Hematopoietic multipotent progenitor cell (in vitro differentiated cells): ENCODE measurements at places on chromosomes 1 and 21. TPM values are rescaled to one million over a fixed set of nuclear protein-coding genes. Genes with fewer than 3 reads are reported as not detected.

- DNase-seq = no peak
Measured at GRCh38 chr1:14970115-14970798, 183.3 kb upstream of the TMEM51 start.

DNA sequence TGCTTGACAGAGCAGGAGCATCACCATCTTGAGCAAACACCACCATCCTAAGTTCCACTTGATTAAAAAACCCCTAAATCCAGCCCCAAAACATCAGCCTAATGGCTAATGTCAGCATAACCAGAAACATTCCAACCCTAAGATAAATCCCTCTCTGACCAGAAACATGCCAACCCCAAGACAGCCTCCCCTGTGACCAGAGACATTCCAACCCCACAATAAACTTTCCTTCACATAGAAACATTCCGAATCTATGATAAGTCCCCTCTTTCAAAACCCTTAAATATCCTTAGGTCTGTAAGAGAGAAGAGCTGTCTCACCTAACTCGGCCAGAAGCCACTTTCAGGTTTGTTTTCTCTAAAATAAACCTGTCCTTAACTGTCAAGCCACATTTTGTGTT, 17.4 kb upstream of the SLC2A5 start:
- no peak for DNase-seq

DNA sequence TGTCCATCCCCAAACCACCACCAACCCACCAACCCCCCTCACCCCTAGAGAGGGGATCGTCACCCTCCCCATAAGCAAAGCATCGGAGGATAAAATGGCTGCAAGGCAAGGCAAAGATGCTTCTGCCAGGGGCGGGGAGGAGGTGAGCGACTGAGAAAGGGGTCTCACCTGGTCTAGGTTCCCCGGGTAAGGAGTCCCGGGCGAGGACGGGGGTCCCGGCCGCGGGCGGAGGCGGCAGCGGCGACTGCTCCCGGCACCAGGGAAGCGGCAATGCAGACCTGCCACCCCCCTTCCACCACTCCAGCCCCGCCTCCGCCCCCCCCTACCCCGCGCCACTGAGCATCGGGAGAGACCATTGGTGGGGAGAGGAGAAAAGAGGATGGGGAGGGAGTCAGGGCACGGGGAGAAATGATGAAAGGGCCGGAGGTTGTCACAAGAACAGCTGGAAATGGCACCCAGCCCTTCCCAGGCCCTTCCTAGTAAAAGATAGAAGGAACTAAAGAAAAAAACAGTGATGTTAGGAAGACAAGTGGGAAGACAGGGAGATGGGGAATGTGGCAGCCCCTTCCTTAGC, at the start of gene SV2A:
SV2A (minus strand) TSS at position 274 of the 574 bp plus-strand sequence. CDS start 4,004 bp downstream, outside the sequence.
- DNase-seq = no peak

The CSF3R gene
- 166 TPM for total RNA-seq

The CACNA1S gene
- not detected for total RNA-seq
